ENCODE measurements at places on chromosomes 5 and 9.

DNA sequence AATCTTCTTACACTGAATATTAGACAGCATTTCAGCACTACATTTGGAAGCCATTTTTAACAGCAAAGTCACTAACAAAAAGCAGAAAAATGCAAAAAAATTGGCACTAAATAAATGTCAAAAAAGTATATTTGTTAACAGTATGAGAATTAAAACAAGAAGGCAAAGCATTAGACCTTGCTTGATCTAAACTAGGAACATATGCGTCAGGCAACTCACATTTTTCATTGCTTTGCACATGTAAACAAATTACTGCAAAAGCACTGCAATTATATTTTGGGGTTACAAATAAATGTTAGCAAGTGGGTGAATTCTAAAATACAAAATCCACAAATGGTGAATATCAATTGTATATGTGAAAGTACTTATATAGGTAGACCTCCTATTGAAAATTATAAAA, 49.0 kb upstream of the RAPGEF6 start:
- no peak for DNase-seq

DNA sequence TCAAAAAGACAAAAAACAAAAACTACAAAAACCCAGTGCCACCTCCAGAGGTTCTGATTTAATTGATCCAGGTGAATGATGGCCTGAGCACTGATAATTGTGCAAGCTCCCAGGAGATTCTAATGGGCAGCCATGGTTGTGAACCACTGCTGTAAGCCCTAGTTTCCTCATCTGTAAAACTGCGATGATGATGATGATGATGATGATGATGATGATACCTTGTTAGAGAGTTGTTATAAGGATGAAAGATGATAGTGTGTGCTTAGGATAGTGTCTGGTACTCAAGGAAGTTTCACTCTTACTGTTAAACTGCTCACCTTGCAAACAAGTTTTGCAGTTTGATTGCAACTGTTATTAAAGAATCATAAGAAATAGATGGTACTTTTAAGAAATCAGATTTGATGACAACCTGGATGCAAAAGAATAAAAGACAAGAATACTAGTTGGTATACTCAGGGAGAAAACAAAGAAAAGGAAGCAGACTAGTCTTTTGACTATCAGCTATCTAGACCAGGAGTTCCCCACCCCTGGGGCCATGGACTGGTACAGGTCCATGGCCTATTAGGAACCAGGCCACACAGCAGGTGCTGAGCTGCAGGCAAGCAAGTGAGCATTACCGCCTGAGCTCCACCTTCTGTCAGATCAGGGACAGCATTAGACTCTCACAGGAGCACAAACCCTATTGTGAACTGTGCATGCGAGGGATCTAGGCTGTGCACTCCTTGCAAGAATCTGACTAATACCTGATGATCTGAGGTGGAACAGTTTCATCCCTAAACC, 98.0 kb downstream of the OR2K2 start:
- no peak for DNase-seq

DNA sequence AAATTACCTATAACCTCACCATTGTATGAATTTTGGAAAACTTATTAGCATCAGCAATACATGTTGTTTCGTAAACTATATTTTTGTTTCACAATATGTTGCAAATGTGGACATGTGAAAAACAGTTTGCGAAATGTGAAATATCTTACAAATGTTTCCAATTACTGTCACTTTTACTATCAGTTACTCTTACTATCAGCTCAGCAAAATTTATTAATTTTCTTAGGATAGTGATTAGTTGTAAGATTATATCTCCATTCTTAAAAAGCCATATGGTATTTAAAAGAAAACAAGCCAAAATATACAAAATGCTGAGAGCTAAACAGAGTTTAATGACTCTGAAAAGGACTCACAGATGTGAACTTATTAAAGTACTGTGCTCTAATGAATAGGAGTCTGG, 111.9 kb upstream of the LPAR1 start:
- no peak for DNase-seq

GRCh38 chr9:114035845-114036801, 42.0 kb downstream of the AMBP start:
- no peak for DNase-seq

DNA sequence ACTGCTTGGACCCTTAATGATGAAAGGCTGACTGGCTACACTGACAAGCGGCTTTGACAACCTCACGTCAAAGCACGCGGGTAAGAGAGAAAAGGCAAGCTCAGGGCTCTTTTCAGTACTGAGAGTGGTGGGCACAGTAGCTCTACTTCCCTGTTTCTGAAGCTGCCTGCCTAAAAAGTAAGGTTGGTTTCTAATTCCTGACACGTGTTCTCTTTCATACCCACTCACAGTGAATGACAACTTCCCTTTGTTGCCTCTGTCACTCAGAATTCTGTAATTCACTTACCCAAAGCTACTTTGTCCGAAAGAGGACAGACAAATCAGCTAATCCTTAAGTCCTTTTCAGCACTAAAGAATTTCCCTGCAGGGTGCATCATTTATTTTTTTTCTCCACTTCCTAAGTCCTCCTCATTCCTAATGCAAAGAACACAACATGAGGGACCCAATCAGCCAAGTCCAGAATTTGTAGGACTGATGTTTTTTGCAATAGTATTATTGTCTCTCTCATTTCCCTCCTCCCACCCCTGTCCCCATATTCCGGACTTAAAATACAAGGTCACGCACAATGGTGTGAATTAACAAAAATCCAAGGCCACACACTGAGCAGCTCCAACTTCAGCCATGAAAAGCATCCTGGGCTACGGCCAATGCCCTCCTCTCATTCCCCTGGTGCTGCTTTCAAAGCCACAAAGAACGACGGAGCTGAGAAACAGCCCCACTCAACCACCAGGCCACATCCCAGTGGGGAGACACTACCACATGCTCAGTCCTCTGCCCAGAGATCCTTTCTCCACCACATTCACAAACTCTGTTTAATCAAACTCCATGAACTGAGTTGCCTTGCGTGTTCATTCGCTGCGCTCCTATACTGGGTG, 221.0 kb downstream of the TSSK1B start:
- no peak for DNase-seq

Measured in NCI-H2029 (cell line).